Fibroblast of skin of scalp (primary cell): ENCODE measurements at places on chromosomes 13 and 19.

DNA sequence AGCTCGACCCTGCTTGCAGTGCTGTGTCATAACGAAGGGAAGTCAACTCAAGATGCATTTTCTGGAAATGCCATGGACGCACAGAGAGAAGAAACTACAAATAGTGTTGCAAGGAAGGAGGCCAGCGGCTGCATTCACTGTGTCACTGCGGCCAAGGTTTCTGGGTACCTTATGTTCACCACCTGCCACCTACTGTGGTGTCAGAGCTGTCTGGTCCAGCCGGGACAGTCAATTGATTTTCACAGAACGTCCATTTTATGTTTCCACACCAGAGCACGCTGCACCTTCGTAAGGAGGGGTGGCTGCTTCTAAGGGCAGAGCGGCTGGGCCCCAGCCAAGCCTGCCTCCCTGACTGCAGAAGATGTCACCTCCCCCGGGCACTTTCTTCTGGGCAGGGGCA, 17.7 kb downstream of the TSHZ3 start:
- no peak for DNase-seq

GRCh38 chr13:92896842-92897241, 329.8 kb upstream of the GPC6 start:
- DNase-seq, result peak; percentile 29

- DNase-seq, result no peak
Measured at GRCh38 chr13:21336609-21337349, 122.3 kb downstream of the ZDHHC20 start.

- DNase-seq, result peak; percentile 88
Measured at GRCh38 chr19:17841810-17842662, 5.7 kb downstream of the JAK3 start.

DNA sequence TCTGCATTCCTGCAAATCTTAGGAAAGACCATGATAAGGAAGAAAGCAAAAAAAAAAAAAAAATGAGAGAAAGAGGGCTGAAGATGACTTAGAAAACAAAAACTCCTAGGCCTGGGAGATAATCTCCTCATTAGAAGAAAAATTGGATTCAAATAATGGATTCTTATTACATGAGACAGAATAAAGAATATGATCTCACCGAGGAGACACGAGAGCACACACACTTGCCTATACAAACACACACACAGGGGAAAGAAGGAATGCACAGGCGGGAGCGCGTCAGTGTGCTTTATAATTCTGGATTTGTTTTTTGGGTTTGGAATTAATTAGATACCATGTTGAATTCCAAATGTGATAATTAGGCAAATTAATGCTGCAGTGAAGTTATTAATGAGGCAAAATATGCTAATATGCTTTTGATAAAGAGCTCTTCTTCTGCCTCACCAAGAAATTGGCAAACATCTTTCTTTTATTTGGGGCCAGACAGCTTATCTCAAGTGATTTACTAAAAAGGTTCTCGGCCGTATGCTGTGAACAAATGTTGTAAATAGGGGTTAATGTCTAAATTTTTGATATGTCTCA, 36.1 kb upstream of the PCDH8 start:
- DNase-seq, result no peak
